ENCODE measurements at places on chromosomes 2 and 18. TPM values are rescaled to one million over a fixed set of nuclear protein-coding genes. Genes with fewer than 3 reads are reported as not detected.

Gene CTAGE1
- not detected for total RNA-seq

Gene DCTN1
- 168 TPM for total RNA-seq

Gene SMC6
- total RNA-seq, result 39.9 TPM

Gene ADGRF3
- total RNA-seq, result 0.48 TPM

Gene KCNK3
- total RNA-seq, result 0.30 TPM

Gene SPEG
- 57.8 TPM for total RNA-seq

Gene GCC2
- 48.0 TPM for total RNA-seq

Gene SLC14A1
- not detected for total RNA-seq

Gene ALLC
- total RNA-seq, result not detected

Gene TMEFF2
- total RNA-seq, result 2.3 TPM

Gene COL4A3
- total RNA-seq, result 1.1 TPM

Gene TMEM178A
- 13.6 TPM for total RNA-seq

Gene L3MBTL4
- 1.3 TPM for total RNA-seq

Gene UGT1A10
- total RNA-seq, result 0.11 TPM

Gene GPR45
- not detected for total RNA-seq

Gene DSG2
- total RNA-seq, result 117 TPM

Gene DPP4
- total RNA-seq, result 3.6 TPM

Gene C2orf80
- total RNA-seq, result 0.39 TPM

Gene CNTNAP5
- 0.34 TPM for total RNA-seq

Gene HOXD8
- not detected for total RNA-seq

Gene CARF
- 6.6 TPM for total RNA-seq

Gene GREB1L
- 0.26 TPM for total RNA-seq

Gene KATNAL2
- 11.7 TPM for total RNA-seq

Gene CRYBA2
- total RNA-seq, result not detected

Gene ANO7
- 8.6 TPM for total RNA-seq

Gene RNU2-63P
- 5.2 TPM for total RNA-seq

Gene CERKL
- total RNA-seq, result not detected

Gene ANKRD36
- total RNA-seq, result 14.4 TPM

Gene LRRC30
- total RNA-seq, result not detected

Gene SLC4A3
- total RNA-seq, result 8.7 TPM

Gene TACR1
- 0.23 TPM for total RNA-seq

Gene OXER1
- 2.7 TPM for total RNA-seq

Gene TFCP2L1
- total RNA-seq, result 3.7 TPM

Gene PLB1
- 0.27 TPM for total RNA-seq

Gene APOB
- 1.5 TPM for total RNA-seq

Gene PROKR1
- total RNA-seq, result 4.4 TPM

Gene RUFY4
- total RNA-seq, result 0.31 TPM

Gene FMNL2
- total RNA-seq, result 45.5 TPM

Gene PRKD3
- total RNA-seq, result 68.5 TPM

Gene SLC4A1AP
- total RNA-seq, result 17.8 TPM

Gene GCG
- 0.14 TPM for total RNA-seq

Gene CYBRD1
- total RNA-seq, result 7.9 TPM

Data from WTC11 (cell line).